Breast epithelium (tissue), 4 donors: ENCODE measurements at places on chromosomes 5 and 9. TPM values are rescaled to one million over a fixed set of nuclear protein-coding genes. Genes with fewer than 3 reads are reported as not detected.

Gene MTAP
- total RNA-seq: 29.5 TPM

Gene FOXD4
- not detected for total RNA-seq

Gene AGXT2
- total RNA-seq: not detected

Gene ARAP3
- 12.1 TPM for total RNA-seq

DNA sequence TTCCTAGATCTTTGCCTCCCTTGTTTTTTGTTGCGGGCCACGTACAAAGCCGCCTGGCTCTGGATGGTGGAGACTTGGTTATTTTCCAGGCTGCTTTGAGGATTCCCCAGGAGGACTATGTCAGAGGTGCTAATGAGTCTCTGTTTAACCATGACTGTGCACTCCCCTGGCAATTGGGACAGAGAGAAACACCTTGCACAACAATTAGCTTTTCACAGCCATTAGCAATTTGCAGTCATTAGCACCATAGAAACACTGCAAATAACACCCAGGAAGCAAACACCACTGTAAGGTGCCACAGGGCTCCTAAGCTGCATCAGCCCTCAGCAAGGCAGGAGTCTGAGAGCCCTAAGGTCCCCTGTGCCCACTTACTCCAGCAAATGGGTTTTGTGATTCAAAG lies 201.0 kb upstream of the VLDLR start:
- no peak for DNase-seq

DNA sequence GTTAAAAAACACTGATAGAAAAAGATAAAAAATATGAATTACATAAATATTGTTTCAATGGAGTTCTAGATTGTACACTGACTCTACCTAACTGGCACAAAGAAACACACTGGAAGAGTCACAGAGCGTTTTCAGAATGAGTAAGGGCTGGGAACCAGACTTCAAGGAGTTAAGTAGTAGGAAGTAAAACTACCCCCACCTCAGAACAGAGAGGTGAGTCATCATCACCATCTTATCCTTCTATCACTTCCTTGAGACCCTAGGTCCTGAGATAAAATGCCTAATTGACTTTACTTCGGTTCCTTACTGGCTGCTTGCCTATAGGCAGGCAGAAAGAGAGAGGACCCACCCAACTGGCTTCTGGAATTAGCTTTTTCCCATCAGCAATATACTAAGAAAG lies 79.7 kb downstream of the ELAVL2 start:
- no peak for DNase-seq

DNA sequence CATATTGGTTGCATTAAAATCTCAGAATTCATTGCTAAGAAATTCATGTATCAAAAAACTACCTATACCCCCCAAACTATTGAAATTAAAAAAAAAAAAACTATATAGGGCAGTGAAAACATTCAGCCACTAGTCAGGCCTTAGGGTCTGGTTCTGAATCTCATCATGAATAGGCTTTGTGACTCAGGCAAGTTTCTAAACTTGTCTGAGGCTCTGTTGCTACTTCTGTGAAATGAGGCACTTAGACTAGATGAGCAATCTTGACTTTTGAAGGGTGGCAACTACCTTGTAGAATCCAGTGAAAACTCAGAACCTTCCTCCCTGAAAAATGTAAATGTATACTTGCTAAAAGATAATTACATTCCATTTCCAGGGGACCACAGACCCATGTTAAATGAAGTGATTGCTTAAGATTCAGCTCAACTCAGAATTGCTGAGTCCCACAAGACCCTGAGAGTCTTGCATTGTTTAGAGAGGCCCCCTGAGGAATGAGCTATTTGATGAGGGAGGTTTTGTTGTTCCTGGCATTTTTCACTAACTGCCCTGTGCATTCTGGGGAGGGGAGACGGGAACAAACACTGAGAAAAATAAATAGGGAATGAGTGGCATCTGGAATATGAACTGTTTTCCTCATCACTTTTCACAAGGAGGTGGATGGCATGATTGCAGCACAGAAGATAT lies 29.5 kb downstream of the RAI14 start:
- DNase-seq: no peak

GRCh38 chr5:96340357-96340756 lies 92.7 kb downstream of the PCSK1 start:
- no peak for DNase-seq

- no peak for DNase-seq
Measured at GRCh38 chr9:115213818-115214334, 95.9 kb upstream of the TNC start.
